ENCODE measurements at places on chromosomes 3 and 15. TPM values are rescaled to one million over a fixed set of nuclear protein-coding genes. Genes with fewer than 3 reads are reported as not detected.

Gene MNS1
- not detected for total RNA-seq

Gene ADGRG7
- total RNA-seq: not detected

Gene PLSCR4
- total RNA-seq: 0.10 TPM

Gene ITPKA
- 0.10 TPM for total RNA-seq

Gene NOX5
- total RNA-seq: not detected

Gene PLD1
- 10.4 TPM for total RNA-seq

Gene DNAH12
- total RNA-seq: 0.63 TPM
